ENCODE measurements at places on chromosomes 13 and 19.

- DNase-seq, result peak; percentile 85
Observed at GRCh38 chr13:23673354-23673753, 103.1 kb downstream of the TNFRSF19 start.

GRCh38 chr13:66689628-66690027 is 540.5 kb downstream of the PCDH9 start:
- no peak for DNase-seq

DNA sequence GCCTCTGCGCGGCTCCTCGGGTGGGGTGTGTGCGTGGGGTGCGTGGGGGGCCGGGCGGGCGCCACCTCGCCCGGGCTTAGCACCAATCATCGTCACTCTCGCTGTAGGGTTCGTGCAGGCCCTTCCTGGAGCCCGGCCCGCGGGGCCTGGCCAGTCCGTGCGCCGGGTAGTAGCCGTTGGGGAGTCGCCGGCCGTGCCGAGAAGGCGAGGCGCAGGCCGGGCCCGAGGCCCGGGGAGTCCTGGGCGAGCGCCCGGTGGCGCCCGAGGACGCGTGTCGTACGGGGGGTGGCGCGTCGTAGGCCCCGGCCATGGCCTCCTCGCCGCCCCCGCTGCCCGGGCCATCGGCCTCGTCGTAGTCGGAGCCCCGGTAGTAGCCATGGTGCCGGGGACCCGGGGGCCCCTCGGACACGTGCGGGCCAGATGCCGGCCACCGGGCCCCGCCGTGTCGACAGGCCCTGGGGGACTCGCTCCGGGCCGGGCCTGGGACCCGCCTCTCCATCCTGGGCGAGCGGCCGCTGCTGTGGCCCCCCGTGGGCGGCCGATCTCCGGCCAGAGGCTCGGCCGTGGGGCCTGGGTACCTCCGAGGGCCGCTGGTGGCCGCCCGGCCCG is 57.1 kb downstream of the IER2 start:
- peak; percentile 81 for DNase-seq

- DNase-seq, result no peak
Observed at GRCh38 chr13:77042566-77043177, 15.7 kb upstream of the FBXL3 start.

- no peak for DNase-seq
Observed at GRCh38 chr13:97020689-97021240, 26.5 kb upstream of the OXGR1 start.

- no peak for DNase-seq
Observed at GRCh38 chr13:36918246-36919131, 1.5 kb downstream of the SMAD9 start.

- DNase-seq, result no peak
Observed at GRCh38 chr13:79361299-79361698, 44.8 kb downstream of the RBM26 start.

DNA sequence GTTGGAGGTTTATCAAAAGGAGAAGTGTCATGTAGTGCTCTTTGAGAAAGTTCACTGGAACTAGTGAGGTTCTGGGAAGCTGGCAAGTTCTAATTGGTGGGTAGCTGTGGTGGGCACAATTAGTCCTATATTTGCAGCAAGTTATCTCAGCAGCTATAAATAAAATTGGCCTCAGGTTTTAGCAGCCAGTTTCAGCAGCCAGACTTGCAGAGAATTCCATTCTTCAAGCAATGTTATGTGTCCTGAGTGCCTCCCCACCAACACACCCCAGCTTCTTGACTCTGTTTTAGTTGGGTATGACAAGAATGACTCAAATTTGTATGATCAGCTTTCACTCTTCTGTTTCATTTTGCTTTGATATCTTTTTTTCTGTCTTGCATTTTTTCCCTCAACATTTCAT is 4.7 kb downstream of the IFT88 start:
- DNase-seq, result no peak

DNA sequence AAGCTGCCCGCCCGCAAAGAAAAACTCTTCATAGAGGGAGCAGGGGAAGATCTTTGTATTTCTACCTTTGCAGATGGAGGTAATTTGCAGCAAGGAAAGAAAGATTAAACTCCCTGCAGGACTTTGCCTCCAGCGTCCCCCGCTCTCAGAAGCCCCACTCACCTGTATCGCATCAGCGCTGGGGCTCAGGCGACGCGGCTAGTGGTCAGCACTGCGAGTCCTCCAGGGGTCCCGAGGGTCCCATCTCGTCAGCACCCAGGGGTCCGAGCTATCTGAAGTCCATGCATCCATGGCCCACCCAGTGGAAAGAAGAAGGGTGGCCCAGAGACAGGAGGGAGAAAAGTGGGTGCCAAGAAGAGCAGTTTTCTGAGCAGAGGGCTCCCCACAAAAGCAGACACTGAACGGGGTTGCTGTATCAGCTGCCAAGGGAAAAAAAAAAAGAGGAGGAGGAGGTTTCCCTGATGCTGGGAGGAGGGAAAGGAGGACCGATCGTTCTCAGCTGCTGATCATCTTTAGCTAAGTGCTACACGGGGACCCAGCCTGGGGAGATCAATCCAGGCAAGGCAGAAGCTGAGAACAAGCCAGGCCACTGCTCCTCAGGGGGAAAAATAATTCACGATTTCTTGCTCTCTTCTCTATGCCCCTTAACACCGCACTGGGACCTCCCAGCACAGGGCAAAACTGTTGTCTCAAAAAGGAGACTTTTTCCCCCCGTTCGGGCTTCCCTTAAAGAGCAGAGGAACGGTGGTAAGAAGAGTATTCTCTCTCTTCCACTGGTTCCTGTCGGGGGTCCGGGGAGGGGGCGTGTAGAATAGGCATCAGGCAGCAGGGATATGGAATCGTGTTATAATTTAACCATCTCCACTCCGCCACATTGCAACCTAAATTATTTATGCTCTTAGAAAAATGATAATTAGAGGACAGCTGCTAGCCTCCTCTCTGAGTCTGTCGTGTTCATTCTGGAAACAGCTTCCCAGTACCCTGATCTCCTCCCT is 117.7 kb upstream of the CACNA1A start:
- DNase-seq, result no peak

GRCh38 chr13:49585220-49586157 is at the start of gene RCBTB1:
RCBTB1 (minus strand) TSS chr13:49585558; CDS start chr13:49567279, 18,279 bp downstream.
- peak; percentile 64 for DNase-seq

GRCh38 chr13:40384976-40385857 is 281.2 kb downstream of the FOXO1 start:
- DNase-seq, result no peak

GRCh38 chr13:110352735-110353134 is 45.7 kb downstream of the COL4A2 start:
- no peak for DNase-seq

DNA sequence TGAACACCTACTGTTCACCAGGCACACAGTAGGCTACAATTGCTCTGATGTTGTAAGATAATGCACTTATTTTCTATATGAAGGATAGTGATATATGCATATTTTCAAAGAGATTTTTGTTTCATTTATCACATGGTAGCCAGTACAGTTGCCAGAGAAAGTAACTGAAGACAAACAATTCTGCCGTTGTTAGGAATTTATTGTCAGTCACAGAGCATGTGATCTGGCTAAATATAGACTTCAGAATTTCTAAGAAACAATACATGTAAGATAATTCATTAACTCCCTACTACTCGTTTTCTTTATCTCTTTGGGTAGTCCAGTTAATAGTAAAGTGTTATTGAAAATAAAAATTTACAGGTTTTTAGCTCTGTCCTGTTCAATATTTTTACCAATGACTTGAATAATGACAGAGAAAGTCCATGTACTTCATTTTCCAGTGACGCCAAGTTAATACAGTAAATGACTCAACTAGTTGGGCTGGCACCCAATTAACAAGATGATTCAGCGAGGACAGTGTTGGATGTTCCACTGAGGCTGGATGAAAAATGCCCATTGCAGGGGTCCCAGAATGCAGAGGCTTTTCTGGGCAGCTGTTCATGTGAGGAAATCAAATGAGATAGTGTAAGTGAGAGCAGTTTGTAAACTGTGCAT is 35.6 kb downstream of the GJA3 start:
- DNase-seq, result peak; percentile 57
